Stimulated activated CD4-positive, alpha-beta T cell treated with anti-CD3 and anti-CD28 coated beads, Interleukin-1b, Interleukin-23, amount 100 ng/mL, for 48 hours (primary cell): ENCODE measurements at places on chromosomes 2 and 18.

GRCh38 chr2:61566566-61566965, 28.4 kb upstream of the XPO1 start:
- no peak for DNase-seq

GRCh38 chr2:43105586-43106558, 120.5 kb downstream of the ZFP36L2 start:
- no peak for DNase-seq

- DNase-seq = no peak
Observed at GRCh38 chr2:236875906-236876505, 209.7 kb upstream of the COPS8 start.

DNA sequence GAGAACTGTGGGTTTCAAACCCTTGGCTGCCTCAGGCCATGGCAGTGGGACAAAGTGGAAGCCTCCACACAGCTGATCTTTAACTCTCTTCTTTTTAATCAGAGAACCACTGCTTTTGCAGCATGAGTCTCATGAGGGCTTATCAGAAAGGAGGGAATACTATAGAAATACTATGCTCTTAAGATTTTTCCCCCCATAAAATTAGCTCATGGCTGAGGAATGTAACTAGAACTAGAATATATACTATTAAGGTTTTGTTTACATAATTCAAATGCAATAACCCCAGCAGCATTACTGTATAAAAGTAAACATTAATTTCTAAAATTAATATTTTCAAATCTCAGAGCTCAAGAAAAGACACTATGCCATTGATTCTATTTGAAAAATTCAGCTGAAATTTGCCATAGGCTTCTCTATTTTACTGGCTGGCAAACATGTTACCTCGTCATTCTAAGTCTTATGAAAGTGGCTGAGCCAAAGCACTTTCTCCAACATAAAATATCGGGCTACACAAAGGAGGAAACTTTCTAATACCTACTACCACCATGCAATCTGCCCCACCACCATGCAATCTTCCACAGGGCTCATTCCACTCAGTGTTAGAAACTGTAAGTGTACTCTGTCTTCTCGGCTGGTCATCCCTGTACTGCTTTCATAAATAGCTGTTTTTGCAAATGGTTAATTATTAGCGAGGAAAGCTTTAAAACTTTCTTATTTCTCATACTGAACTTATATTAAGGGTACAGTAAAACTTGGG, 42.5 kb downstream of the WDR35 start:
- no peak for DNase-seq

DNA sequence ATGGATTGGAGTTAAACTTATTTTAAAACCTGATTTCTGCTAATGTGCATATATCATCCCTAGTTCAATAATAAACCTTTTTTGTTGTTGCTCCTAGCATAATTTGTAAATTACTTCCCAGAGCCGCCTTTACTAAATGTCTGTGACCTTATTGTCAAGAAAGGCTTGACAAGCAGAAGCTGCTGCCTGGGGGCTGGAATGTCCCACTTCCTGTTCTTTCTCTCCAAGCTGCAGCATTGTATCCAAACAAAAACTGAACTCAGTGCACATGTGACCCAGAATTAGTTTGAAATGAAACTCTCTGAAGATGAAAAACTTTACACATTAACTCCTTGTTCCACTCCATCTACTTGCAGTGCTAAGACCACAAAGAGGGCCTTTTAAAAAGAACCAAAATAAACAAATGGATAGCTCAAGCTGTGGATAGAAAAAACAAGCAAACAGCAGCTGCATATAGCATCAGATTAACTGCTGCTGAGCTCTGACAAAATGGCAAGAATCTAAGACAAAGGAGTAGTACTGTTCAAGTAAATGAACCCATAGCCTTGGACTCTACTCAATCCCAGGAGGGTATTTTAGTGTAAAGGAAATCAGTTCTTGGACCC, 99.8 kb upstream of the NEUROD1 start:
- no peak for DNase-seq

- no peak for DNase-seq
Observed at GRCh38 chr2:157321466-157321865, 4.2 kb downstream of the ERMN start.

GRCh38 chr18:77089723-77090285, 42.8 kb downstream of the MBP start:
- DNase-seq = no peak

DNA sequence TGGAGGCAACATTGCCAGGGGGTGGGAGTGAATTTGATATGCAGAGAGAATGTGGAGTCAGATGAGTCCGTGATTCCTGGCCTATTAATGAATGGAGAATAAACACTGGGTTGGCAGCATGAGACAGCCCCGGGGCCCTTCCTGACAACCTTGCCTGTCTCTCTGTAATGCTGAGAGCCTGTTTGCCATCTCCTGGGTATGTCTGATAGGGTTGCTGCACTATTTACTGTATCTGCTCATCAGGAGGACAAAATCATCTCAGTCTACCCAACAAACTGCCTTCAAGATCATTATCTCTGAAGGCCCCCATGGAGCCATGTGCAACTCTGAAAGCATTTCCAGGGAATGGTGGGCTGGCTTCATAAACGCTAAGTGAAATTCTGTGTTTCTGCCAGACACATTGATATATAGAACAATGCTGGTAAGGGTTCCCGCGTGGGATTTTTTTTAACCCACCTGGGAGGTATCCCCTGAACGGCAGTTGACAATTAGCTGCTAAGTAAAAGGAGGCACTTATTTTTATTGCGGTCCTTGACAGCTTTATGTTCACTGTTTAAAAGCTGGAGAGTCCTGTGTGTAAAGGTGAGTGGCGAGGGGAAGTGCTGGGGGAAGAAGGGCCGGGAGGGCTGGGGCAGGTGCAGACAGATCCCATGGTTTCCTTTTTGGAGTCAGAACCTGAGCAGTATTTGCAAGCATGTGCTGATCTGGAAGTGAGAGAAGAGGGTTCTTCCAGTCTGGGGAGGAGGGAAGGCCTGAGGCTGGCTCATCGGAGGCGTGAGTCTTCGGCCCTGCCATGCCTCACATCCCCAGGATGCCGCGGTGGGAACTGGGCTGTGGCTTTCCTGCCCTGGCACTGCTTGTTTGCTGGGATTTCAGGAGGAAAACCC, 64.8 kb downstream of the ARHGAP25 start:
- no peak for DNase-seq
